Activated T-helper 1 cell treated with anti-CD3 and anti-CD28 coated beads, Interleukin-2, amount 50 U/mL, for 16 hours (primary cell): ENCODE measurements at places on chromosomes 2 and 18.

DNA sequence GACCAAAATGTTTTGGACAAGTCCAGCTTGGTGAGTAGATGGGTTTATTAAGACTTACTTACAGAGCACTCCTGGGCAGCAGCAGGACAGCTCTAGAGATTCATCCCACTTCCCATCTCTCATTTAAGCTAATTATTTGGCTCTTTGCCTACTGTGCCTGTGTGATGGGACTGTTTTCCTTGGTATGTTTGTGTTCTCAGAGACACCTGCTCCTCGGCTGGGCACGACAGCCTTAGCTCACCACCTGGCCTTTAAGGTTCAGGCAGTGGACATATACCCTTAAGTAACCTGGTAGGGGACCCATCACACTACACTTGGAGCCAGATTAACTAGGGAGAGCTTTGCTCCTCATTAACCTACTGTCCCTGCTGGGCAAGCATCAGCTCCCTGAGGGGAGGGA is 41.7 kb upstream of the EFEMP1 start:
- DNase-seq = no peak

GRCh38 chr2:241248897-241249296 is 60.4 kb downstream of the ANO7 start:
- DNase-seq = no peak

DNA sequence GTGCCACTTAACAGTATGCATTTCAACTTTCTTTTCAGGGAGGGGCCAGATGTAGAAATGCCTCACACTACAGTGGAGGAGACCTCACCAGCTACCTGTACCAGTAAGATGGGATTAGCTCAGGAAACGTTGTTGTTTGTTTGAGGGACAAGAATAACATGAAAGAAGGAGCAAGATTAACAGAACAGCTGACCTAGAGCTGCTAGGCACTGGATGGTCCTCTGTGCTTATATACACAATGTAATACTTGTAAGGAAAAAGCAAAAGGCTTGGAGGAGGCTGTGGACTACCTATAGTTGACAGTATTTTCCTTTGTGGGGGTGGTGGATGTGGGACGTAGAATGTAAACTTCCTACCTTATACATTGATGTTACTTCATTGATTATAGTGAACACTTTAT is 154.4 kb downstream of the FMNL2 start:
- no peak for DNase-seq

DNA sequence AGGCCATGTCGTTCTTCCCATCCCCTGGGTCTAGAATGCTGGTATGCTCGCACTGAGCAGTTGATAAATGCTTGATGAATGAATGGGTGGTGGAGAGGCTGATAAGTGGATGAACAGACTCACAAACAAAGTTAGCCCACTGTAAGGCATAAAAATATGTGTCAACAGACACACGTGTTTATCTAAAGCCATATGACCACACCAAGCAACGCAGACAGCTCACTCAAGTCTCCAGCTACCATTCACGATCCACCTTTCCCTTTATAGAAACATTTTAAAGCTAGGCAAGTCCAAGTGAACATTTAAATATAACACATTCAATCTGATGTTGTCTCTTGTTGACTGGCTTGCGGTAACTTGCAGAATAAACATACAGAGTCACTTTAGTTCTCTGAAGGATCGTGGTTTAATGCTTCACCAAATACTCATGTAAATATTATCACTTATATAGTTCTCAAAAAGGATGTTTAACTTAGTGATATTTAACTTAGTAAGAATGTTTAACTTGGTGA is 105.5 kb downstream of the NOL10 start:
- no peak for DNase-seq

- no peak for DNase-seq
These were observed 130.4 kb downstream of the TRIM43 start for GRCh38 chr2:95722131-95722697.

GRCh38 chr18:57668021-57668420 is 46.4 kb upstream of the NARS1 start:
- DNase-seq = no peak

GRCh38 chr2:39608686-39609441 is 56.9 kb upstream of the TMEM178A start:
- DNase-seq = no peak

DNA sequence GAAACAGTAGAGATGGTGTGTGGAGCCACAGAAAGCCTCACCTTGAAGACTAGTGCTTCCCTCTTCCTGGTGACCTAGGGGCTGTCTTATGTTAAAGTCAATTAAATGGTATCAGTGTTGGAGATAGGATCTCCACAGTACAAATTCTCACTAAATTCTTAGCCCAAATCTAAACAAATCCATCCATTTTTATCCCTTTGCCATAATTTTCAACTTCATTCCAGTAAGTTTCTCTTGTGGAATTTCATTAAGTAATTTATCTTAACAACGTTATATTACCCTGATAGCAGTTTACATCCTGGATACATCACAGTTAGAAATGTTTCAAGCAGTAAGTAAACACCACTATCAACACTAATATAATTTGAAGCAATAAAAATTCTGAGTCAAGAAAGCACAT is 989.4 kb upstream of the NXPH2 start:
- DNase-seq = no peak

GRCh38 chr2:71936076-71937030 is 211.3 kb downstream of the CYP26B1 start:
- no peak for DNase-seq
